Activated CD4-positive, CD25-positive, alpha-beta regulatory T cell treated with anti-CD3 and anti-CD28 coated beads, Interleukin-2, amount 50 U/mL, for 72 hours (primary cell): ENCODE measurements at places on chromosomes 4 and X.

- no peak for DNase-seq
Measured at GRCh38 chr4:99763635-99764101, 53.0 kb upstream of the DAPP1 start.

GRCh38 chrX:68109162-68109561 is 324.1 kb downstream of the OPHN1 start:
- DNase-seq: no peak

DNA sequence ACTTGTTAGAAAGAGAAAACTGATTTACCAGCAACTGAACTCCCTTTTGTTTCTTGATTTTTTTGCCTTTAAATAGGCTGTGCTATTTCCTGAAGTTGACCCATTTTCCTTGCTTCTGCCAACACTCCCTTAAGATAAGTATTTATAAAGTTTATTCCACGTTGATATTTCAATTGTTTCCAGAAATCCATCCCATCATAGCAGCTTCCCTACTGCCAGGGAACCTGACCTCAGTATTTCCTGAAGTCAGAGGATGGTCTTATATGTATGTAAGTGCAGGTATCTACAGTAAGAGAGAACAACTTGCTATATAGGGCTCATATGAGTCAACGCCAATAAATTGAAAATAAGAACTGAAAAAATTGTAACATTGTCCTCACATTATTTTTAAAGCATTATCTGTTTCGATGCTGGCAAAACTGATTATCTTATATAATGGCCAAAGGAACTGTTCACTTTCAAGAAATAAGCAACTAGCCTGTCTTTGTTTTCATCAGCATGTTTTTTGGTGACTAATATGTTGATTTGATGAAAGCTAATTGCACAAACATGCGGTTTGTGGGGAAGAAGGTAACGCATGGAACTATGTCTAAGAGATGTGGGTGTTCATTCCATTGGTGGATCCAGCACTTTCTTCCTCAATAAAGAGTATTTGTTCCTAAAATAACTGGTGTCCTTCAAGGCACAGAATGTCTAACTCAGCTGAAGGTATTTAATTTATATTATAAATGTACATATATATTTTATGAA is 4.7 kb downstream of the LIMCH1 start:
- no peak for DNase-seq

- no peak for DNase-seq
Measured at GRCh38 chr4:53620956-53621355, 29.7 kb upstream of the LNX1 start.

- no peak for DNase-seq
Measured at GRCh38 chrX:114819509-114819908, 197.9 kb downstream of the IL13RA2 start.

- no peak for DNase-seq
Measured at GRCh38 chr4:7515390-7515902, 80.7 kb upstream of the PSAPL1 start.

GRCh38 chr4:41172786-41173185 is 41.6 kb downstream of the APBB2 start:
- DNase-seq: no peak

DNA sequence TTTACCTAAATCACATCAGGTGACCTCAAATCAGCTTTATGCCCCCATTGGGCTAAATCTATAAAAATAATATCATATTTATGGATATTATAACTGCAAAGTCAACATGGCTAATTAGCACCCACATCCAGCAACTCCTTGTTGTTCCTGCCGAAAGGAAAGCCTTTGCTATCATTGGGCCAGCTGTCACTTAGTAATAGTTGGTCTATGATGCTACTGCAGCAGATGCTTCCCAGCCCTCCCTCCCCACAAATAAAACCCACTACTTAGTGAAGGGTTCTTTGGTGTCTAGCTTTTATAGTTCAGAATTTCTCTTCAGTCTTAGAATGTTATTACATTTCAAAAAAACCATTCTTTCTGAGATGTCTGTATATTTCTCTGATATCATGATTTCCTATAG is 116.9 kb upstream of the ENPEP start:
- DNase-seq: no peak

- DNase-seq: no peak
Measured at GRCh38 chr4:7326693-7327340, 107.9 kb downstream of the PSAPL1 start.

GRCh38 chrX:136731798-136732197 is 48.9 kb downstream of the ARHGEF6 start:
- no peak for DNase-seq

DNA sequence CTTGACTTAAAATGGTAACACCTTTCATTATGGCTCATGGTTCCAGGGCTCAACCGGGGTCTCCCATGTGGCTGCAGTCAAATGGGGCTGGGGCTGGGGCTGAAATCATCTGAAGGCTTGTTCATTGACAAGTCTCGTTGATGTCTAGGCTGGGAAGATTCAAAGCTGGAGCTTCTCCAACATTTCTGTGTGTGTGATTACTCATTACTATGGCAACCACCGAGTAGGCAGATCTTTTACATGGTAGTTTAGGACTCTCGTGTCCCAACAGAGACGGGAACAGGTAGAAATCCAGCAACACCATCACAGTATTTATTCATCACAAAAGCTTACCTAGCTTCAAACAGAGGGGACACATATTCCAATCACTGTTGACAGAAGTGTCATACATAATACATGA is 7.8 kb downstream of the YTHDC1 start:
- no peak for DNase-seq

DNA sequence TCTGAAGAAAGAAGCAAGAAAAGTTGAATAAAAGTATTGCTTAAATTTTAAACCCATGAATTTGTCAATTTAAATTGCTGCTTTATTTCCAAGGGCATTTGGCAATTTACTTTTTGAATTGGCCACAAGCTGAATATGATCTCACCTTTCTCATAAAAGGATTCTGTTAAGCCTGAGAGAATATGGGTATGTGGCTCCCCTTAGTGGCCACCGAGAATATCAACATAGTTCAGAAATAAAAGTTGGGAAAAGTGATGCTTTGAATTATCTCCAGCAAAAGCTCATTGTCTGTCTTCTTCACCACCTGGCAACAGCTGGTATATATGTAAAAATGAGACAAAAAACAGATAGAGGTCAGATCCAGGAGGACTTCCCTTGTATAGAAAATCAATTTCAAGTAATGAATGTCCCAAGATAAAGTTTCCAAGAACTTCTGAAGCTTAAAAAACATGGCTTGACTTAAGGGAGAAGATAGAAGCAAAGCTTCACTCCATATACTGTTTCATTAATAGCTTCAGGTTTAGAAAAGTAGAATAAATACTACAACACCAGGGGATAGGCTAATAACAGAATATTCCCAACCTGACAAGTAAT is 290.7 kb upstream of the FAM241A start:
- DNase-seq: no peak

GRCh38 chr4:188987011-188987410 is 847.8 kb downstream of the TRIML1 start:
- no peak for DNase-seq

DNA sequence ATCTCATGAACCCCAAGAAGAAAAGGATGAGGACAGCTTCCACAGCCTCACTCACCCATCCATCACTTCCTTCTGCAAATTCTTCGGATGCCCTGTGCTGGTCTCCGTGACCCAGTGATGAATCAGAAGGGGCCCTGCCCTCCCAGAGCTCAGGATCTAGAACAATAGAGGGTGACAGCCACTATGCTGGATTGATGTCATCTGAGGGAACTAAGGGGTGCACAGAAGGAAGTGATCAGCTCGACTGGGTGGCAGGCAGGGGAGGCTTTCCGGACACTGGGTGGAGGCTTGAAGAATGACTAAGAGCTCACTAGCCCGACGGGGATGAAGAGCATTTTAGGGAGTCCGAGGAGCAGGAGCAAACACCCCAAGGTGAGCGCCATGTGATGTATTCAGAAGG is 1.4 kb upstream of the ZNF185 start:
- no peak for DNase-seq

GRCh38 chr4:101332424-101332823 is 14.9 kb downstream of the PPP3CA start:
- DNase-seq: no peak

- DNase-seq: no peak
Measured at GRCh38 chrX:51144828-51145442, 187.7 kb upstream of the NUDT10 start.

DNA sequence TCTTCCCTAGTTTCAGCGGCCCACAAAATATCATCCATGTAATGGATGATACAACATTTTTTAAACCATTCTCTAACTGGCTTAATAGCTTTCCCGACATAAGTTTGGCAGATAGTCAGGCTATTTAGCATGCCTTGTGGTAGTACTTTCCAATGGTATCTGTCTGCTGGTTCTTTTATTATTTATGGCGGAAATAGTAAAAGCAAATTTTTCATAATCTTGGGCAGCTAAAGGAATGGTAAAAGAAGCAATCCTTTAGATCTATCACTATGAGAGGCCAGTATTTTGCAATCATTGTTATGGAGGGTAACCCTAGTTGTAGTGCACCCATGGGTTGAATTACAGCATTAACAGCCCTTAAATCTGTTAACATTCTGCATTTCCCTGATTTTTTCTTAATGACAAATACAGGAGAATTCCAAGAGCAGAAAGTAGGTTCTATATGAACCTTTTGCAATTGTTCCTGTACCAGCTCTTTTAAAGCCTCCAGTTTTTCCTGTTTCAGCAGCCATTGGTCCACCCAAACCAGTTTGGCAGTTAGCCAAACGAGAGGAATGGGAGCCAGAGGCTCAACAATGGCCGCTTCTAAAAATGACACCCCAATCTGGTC is 14.3 kb upstream of the HSD17B11 start:
- DNase-seq: no peak

DNA sequence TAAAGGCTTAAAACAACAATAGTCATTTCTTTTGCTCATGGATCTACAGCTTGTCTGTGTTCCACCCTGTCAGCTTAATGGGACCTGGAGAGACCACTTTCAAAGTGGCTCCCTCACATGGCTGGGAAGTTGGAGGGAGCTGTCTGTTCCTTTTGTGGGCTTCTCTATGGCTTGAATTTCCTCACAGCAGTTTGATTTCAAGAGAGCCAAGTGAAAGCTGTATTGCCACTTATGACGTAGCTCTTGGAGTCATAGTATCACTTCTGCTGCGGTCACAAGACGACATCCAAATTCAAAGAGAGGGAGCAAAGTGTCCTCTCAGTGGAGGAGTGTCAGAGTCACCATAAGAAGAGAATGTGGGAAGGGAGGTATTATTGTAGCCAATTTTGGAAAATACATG is 22.7 kb upstream of the ACSL1 start:
- DNase-seq: no peak

DNA sequence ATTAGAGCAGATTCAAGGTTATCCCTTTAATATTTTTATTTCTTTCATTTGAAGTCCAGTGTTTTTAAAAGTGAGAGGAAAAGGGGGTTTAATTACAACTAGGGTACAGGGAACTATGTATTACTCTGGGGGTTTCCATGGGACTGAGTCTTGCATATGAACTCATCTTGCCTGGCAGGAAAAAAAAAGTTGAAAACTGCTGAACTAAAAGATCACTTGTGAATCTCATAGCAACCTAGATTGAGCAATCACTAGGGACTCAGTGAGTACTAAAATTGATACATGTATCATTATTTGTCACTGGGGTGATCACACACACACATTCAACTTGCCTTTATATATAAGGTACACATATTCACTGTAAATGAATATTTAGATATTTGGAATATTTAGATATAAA is 180.7 kb upstream of the SFRP2 start:
- no peak for DNase-seq

- no peak for DNase-seq
Measured at GRCh38 chr4:821631-822030, 4.3 kb downstream of the CPLX1 start.

DNA sequence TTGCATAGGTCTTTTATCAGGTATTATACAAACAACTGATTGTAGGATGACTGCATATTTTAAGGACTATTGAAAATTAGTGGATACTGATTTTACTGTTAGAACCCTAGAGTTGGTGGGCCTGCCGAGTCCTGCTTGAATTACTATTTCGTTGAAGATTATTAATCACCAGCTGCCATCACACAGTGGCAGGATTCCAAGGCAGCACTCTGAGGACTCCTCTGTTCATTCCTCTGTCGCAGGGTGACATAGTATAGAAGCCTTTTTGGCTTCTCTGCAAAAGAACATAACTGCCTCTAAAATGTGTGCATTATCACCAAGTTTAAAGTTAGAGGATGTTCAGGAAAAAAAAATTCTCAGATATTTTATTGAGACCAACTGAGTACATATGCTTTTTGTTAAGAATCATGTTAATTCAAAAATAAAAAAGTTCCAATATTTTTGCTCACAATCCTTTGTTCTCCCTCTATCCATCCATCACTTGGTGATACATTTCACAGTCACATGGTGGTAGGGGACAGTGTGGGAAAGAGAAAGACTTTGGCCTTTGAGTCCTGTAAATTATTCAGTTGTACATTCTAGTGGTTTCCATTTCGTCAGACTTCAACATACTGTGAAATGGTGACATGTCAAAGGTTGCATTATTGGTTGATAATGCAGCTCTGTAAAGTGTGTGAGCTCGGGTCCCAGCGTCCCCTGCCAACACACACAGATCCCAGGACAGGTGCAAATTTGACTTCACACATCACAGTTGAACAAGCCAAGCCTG is 332.5 kb downstream of the GRID2 start:
- no peak for DNase-seq

- no peak for DNase-seq
Measured at GRCh38 chr4:105327956-105328355, 145.9 kb downstream of the PPA2 start.

DNA sequence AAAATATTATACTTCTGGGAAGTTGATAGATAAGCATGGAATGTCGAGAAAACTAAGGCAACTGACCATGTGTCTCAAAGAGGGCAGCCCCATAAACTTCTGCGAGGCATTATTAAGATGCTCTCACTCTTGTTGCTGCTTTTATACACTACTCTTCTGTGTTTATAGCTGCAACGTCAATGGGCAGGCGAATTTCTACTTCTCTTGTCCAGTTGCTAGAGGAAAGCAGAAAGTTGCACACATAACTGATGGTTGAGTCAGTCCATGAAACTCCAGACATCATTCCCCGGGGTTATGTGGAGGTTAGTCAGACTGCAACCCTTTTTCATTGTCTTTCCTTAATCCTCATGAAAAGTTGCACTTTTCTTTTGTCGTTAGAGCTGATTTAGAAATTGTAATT is 39.8 kb downstream of the VCX3B start:
- DNase-seq: no peak

GRCh38 chr4:21139327-21139726 is 439.1 kb downstream of the PACRGL start:
- DNase-seq: no peak

GRCh38 chr4:77123411-77123810 is 33.6 kb upstream of the CCNG2 start:
- DNase-seq: no peak

- DNase-seq: no peak
Measured at GRCh38 chr4:55253948-55254593, 92.0 kb upstream of the SRD5A3 start.
